ENCODE measurements at places on chromosomes 6 and 20. TPM values are rescaled to one million over a fixed set of nuclear protein-coding genes. Genes with fewer than 3 reads are reported as not detected.

Gene SAMD10
- total RNA-seq, result 65.4 TPM

Gene LZTS3
- total RNA-seq, result 2.0 TPM

Gene NKX2-2
- not detected for total RNA-seq

Gene TRIM31
- total RNA-seq, result not detected

Gene QKI
- total RNA-seq, result 61.8 TPM

Gene PPP1R18
- total RNA-seq, result 274 TPM

Gene POU3F2
- total RNA-seq, result not detected

Gene ABHD16B
- not detected for total RNA-seq

DNA sequence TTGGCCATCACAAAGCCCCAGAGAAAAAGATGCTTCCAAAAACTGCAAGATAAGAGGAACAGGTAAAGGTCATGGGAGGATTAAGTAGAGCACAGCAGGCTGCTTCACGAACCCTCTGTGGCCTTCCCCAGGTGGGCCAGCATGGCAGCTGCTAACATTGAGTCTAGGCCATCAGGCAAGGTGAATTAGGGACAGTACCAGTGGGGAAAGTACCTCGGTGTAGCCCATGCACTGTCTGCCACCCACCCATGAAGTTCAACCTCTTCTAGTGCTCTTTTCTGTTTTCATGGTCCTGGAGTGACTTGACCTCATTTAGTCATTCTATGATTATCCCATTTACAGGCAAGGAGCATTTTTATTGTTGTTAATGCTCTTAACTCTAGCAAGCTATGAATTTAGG, 108.6 kb upstream of the DUSP22 start:
- no peak for DNase-seq

DNA sequence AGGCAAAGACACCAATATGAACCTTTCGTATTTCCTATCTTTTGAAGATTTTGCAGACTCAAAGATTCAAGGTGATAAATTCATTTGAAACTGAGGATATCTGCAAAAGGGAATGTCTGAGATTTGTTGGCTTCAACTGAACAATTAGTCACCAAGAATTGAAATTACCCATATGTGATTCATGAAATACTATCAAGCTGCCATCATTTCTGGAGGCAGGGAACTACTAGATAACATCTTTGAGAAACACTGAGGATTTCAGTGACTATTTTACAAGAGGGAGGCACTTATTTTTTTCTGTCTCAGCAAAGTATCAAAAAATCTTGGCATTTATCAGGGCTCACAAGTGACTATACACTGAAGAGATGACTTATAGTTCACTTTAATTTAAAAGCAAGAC, 39.8 kb upstream of the MMS22L start:
- no peak for DNase-seq

DNA sequence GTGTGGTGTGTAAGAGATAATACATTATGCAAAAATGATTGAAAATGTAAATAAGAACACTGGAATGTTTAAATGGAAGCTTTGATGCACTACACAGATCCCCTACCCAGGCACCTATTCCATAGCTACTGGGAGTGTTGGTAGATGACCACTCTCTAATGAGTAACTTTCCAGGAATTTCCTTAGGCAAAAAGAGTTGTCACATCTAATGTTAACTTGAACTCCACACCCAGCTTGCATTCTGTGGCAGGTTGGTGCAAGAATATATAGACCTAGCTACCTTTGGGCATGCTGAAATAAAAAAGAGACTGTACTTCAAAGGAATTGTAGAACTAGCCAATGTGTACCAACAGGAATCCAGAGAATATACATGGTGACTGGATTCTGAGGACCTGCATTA, 1254.2 kb upstream of the EYS start:
- no peak for DNase-seq

DNA sequence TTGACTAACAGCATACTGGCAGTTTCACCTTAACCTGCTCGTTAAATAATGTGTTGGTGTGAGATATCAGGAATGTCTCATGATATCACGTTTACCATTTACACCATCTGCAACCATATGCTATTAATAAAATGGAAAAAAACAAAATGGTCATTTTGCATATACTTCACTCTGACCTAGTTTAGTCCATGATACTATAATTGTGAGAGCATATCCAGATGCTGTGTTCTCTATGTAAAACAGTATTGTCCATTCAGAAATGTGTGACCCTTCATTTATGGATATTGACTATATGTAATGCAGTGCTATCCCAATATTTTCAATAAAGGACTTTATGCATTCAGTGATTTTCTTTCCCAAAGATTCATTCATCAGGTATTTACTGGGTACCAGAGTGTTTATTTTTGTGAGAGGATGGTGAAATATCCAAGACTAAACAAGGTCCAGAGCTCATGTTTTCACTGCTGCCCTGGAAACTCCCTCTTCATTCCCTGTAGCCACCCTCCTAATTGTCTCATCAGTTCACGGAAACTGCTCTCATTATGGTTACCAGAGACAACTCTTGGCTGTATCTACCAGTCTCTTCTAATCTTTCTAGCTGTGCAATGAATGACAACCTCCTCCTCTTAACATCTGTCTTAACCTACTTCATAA, 25.7 kb upstream of the HINT3 start:
- no peak for DNase-seq

DNA sequence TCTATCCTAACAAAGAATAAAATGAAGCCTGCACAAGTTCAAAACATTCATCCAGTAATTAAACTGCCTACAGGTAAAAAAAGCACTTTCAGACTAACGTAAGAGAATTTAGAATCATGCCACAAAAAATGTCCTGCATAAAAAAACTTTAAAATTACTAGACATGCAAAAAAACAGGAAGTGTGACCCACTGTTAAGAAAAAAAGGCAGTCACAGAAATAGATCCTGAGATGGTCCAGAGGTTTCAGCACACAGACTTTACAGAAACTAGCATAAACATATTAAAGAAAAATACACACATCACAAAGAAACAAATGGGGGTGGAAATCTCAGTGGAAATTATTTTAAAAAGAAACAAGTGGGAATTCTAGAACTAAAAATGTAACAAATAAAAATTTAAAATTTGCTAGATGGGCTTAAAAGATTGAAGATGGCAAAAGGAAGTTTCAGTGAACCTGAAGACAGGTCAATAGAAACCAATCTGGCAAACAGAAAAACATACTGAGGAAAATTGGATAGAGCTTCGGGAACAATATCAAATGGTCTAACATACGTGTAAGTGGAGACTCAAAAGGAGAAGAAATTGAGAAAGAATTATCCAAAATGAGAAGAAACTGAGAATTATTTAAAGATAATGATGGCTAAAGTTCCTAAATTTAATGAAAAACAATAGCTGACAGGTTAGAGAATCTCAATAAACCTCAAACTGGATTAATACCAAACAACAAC, 3.4 kb upstream of the ZNF133 start:
- DNase-seq, result no peak

- peak; percentile 10 for DNase-seq
These were observed 83.9 kb downstream of the SOD2 start for GRCh38 chr6:159608961-159609651.

DNA sequence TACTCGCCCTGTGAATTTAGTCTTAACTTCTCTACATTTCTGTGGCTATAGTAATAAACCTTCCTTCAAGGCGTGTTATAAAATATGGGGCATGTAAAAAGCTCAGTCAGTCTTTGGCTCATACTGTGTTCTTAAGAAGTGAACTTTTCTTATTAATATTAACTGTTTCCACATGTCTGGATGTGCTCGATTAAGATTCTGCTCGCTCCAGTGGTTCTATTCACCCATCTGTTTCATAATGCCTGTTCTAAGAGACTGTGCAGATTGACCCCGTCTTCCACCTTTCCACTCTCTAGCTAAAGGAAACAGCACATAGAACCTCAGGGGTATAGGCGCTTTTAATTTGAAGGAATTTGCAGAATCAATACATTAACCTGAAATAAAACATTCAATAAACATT, 99.9 kb downstream of the L3MBTL3 start:
- no peak for DNase-seq

DNA sequence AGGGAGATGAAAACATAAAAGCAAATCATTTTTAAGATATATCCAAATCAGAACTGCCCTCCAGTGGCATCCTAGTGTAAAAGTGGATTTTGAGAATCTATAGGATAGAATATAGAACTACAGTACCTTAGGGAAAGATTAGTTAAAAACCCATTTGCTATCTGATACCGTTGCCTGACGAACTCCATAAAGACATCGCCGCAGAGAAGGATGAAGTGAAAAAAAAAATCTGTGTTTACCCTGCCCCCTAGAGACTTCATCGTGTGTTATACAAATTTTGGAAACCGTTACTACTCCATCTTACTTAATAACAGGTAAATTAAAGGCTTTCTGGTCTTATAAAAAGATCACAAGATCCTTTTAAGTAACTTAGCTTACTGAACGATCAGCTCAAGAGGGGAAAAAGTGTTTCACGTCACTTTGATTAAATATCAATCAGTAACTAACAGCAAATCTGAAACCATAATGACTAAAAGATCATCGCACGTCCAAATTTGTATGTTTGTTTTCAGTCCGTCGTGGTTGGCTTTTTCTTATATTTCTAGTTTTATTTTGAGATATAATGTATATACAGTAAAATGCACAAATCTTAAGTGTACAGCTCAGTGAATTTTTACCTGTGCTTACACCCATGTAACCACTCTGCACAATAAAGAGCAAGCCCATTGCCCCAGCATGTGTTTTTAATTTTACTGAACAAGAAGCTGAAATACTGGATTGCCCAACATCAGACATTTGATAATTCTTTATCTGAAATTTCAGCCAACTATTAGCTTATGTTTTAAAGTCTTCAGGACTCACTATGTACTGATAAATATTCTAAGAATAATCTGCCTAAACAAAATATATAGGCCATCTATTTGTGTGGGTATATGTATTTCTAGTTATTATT, 881 bp upstream of the MCM3 start:
- no peak for DNase-seq

GRCh38 chr20:22404419-22405170, 179.8 kb downstream of the FOXA2 start:
- no peak for DNase-seq

- DNase-seq, result no peak
These were observed 19.5 kb downstream of the ADNP start for GRCh38 chr20:50911716-50912115.

DNA sequence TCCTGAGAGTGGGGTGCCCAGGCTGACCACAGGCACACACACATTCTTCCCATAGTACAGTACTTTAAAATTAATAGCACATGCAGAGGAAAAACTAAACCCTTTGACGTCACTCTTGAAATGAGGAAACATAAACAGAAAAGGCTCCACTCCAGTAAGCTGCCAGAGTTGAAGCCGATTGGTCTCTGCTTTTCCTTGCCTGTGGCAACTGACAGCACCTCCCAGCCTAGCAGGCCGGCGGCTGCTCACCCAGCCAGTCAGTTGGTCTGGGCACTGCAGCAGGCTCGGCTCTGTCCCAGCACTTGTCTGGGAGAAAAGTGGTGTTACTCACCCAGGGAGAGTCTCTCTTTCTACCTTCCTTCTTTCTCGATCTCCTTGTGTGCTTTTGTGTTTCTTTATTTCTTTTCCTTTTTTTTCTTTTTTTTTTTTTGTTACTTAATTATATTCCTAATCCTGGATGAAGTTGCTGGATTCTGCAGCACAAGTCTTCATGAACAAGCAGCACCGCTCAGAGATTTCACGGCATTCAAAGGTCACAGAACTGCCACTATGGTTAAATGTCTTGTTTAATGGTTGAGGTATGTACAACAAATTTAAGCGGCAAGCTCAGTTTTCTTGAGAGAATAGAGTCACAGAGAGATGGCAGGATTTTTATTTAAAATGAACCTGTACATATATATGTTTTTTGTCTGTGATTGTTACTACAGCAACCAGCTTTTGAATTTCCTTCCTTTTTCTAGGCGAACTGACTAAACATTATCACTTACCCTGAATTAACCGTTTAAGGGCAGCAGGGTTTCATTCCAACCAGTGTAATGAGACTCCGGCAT, at the start of gene PDE7B:
PDE7B (plus strand) TSS at position 260 of the 830 bp plus-strand sequence.
- peak; percentile 33 for DNase-seq

DNA sequence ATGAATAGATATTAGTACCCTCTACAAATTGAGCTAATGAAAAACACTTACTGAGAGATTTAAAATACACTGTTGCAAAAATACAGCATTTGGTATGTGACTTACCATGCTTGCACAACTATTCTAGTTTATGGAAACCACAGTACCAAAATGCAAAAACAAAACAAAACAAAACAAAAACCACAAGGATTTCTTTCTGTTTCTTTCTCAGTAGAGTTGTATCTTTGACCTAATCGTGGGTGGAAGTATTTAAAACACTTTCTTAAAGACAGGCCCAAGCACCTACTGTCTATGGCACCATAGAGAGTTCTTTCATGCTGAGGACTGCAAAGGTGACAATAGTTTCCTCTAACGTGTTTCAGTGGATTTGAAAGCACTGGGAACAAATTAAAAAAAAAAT, 95.3 kb upstream of the C6orf118 start:
- DNase-seq, result no peak

GRCh38 chr6:167428664-167429333, 103.9 kb downstream of the TTLL2 start:
- DNase-seq, result no peak

GRCh38 chr6:111748231-111748647, 125.0 kb downstream of the FYN start:
- DNase-seq, result no peak

GRCh38 chr6:109295774-109296156, 86.5 kb downstream of the CD164 start:
- DNase-seq, result no peak

DNA sequence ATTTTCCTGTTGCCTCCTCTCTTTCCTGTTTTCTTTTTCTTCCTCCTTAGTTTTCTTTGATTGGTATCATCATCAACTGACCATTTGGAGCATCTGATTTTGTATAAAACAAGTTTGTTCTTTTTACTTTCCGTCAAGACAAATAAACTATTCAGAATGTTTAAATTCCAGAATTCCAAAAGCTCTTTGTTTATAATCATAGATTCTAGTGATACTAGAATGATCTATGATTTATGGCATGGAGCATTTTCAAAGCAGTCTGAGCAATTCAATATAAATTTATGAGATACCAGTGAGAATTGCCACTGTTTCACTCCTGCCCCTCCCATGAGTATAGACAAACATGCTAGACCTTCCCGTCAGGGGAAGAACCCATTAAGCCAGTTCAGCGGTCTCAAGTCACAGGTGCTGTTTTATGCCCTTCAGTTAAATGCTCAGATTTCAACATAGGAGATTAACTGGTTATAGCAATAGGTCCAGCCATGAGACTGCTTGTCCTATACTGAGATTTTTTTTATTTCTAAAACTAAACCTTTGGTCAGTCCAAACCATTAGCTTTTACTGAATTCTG, 60.7 kb downstream of the GRIK2 start:
- DNase-seq, result no peak

- peak; percentile 58 for DNase-seq
These were observed 482 bp downstream of the DDR1 start for GRCh38 chr6:30884521-30885480.

GRCh38 chr20:47724396-47724795, 60.9 kb downstream of the SULF2 start:
- DNase-seq, result no peak

GRCh38 chr6:55569638-55570037, 9.4 kb downstream of the HMGCLL1 start:
- DNase-seq, result no peak
